Effector memory CD4-positive, alpha-beta T cell (primary cell): ENCODE measurements at places on chromosomes 2 and 18.

GRCh38 chr2:221524158-221524557 is 47.9 kb downstream of the EPHA4 start:
- no peak for DNase-seq

DNA sequence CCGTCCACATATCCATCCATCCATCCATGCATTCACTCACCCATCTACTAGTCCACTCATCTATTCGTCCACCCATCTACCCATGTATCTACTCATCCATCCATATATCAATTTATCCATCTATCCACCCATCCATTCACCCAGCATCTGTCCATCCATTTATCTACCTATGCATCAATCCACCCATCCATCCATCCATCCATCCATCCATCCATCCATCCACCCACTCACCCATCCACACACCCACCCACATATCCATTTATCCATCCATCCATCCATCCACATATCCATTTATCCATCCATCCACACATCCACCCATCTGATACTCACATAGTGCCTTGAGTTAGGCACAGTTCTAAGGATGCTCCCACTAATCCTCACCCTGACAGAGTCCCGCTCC is 99.0 kb downstream of the MBP start:
- DNase-seq = no peak

DNA sequence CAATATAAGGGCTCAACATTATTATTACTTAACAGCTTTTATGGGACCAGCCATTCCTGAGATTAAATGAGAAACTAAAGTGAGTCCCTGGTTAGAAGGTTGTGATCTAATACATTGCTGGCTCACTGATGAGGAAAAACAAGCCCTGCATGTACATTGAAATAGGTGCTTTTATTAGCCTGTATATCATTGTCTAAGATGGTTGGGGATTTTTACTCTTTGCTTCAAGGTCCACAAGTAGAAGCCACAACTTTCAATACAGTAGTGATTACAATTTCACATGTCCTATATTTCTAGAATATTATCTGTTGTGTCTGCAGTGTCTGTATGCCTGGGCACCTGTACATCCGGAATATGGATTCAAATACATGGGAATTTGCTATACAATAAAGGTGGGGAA is 104.1 kb upstream of the FZD5 start:
- no peak for DNase-seq

DNA sequence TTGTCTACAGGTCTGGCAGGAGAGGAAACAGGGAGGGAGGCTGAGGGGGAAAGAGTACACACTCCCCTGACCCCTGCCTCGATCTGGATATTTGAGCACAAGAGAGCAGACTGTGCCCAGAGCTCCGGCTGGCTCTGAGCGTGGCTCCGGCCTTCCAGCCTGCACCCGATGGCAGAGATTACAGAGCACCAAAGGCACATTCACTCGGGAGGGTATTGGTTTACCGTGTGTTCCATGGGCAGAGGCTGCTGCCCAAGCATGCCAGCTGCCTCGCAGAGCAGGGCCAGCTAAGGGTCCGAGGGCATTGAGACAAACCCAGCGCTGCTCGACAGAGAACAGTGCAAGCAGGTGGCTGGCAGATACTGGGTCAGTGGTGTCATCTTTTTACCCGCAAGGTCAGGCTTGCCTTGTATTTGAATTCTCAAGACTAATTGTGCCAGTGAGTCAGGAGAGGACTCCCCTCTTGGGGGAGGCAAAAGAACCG is 132.2 kb downstream of the TNS1 start:
- DNase-seq = no peak

- DNase-seq = no peak
Measured at GRCh38 chr18:7950380-7951136, 383.4 kb downstream of the PTPRM start.

- DNase-seq = no peak
Measured at GRCh38 chr18:36814994-36815393, 13.8 kb downstream of the TPGS2 start.

GRCh38 chr18:3448838-3449511 is 997 bp upstream of the TGIF1 start:
- DNase-seq = peak; percentile 80

- no peak for DNase-seq
Measured at GRCh38 chr2:15449556-15450236, 111.4 kb downstream of the NBAS start.

DNA sequence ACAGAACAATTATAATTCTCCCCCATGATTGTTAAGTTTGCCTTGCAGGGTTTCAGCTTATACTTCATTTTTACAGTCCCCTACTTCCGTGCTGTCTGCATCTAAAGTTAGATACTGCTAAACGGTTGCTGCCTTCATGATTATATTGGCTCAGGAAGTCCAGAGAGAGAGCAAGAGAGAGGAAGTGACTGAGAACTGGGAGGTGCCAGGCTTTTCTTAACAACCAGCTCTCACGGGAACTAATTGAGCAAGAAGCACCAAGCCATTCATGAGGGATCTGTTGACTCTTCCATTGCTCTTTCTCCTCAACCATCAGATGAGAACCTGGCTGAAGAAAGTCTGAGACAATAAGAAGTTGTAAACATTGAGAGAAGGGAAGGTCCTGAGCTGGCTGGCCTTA is 125.5 kb upstream of the SIX2 start:
- DNase-seq = no peak

DNA sequence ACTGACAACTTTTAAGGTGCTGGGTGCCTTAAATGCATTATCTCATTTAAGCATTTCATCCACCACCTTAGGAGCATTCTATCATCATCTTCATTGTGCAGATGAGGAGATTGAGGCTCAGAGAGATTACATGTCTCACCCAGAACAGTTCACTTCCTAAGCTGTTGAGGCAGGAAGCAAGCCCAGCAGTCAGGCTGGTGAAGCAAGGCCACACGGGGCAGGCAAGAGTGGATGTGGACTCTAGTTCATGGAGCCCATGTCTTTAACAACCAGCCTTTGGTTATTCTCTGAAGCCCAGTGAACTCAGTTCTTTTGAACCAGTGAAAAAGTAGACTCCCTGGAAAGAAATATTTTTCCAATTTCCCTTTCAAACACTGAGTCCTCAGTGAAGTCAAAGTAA is 294.8 kb upstream of the MGAT5 start:
- DNase-seq = no peak

DNA sequence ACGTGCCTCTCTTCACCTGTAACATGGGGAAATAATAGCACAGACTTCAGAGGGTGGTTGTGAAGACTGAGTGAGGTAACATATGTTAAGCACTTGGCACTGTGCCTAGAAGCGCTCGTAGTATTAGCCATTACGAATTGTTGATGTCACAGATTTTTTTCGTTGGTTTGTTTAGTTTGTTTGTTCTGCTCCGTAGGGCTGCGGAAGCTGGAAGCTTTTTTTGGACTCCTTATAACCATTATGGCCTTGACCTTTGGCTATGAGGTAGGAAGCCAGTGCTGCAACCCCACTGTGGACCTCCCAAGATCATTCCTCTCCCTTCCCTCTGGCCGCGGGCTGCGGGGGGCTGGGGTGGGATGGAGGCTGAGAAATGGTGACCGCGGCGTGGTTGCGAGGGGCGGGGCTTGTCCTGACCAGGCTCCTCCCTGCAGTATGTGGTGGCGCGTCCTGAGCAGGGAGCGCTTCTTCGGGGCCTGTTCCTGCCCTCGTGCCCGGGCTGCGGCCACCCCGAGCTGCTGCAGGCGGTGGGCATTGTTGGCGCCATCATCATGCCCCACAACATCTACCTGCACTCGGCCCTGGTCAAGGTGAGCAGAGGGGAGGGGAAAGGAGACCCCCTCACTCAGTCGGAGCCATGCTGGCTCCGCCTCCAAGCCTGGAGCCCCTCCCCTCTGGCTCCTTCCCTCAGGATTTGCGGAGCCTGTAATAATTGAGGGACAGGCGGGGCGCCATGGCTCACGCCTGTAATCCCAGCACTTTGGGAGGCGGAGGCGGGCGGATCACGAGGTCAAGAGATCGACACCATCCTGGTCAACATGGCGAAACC is 5.5 kb downstream of the SLC11A1 start:
- DNase-seq = no peak
